ENCODE measurements at places on chromosomes 12 and 14.

GRCh38 chr12:47867495-47867941, 37.3 kb downstream of the VDR start:
- peak; percentile 62 for DNase-seq

GRCh38 chr14:96050482-96050881, 11.3 kb downstream of the C14orf132 start:
- DNase-seq: no peak

GRCh38 chr14:24226473-24226872, 5.7 kb downstream of the NEDD8 start:
- DNase-seq: no peak

- no peak for DNase-seq
Observed at GRCh38 chr12:93980711-93981110, 167.7 kb upstream of the PLXNC1 start.

DNA sequence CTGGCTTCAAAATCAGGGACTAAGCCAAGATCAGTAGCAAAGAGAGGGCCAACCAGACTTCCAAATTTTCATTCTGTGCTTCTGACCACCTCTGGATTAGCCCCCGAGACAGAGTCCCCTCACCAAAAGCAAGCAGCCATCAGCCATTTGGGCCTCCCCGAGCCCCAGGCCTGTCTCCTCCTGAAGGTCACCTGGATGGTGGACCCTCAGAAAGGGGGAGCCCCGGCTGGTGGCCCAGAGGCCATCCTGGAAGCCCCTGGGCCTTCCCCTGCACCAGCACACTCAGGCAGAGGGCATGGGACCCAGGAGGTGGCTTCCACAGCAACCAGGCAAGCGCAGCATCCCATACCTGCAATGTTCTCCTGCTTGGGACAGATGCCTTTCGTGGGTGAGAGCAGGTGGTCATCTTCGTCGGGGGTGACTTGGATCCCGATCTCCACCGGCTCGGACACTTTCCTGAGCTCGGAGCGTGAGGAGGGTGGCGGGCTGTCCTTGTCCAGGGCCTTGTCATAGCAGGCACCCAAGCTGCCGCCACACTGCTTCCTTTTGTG, 14.8 kb downstream of the BCL11B start:
- DNase-seq: no peak

DNA sequence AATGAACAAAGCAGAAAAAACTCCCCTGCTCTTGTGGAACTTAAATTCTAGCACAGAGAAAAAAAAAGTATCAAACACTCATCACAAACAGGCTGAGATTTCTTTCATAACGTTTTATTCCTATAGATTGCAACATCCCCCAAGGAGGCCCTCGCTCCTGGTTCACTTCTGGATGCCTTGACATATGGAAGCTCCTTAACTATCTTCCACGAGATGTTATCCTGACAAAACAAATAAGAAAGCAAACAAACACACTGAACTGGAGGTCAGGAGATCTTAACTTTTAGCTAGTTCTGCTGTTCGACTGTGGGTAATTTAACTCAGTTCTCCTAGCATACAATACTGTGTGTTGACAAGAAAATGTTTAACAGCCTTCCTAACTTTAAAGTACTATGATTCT, 104.8 kb downstream of the ETV6 start:
- DNase-seq: no peak

GRCh38 chr12:113820842-113821241, 145.3 kb downstream of the RBM19 start:
- no peak for DNase-seq

GRCh38 chr12:64070454-64070853, 151.6 kb downstream of the KICS2 start:
- no peak for DNase-seq

DNA sequence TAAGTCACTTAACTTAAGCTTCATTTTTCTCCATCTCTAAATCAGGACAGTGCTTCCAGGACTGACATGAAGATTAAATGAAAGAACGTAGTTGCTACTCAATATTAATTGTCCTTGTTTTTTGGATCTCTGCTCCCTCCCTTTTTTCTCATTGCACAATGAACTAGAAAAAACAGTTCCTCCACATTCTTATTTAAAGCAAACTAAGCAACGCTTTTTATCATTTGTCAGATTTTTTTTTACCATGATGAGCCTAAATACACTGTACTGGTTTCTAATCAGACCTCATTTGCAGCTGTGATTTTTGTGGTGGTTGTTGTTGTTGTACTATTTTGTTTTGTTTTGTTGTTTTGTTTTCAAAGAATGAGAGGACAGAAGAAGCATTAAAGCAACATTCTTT, 23.2 kb upstream of the PARP11 start:
- DNase-seq: no peak

DNA sequence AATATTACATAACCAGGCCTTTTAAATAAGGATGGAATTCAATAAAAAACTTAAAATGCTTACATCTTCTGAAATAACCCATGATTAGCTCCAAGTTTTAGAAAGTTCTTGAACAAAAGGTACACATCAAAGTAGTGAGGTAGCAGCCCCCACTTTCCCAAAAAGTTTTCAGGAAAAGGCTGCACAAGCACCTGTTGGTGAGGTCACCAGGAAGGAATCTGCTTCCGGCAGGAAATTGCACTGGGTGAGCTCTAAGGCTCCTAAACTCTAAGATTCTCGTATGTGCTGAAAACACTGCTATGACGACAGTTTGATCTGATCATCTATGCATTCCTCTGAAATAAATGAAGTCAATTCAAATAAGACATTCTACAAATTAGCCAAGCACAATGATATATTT, 34.3 kb upstream of the TTC7B start:
- no peak for DNase-seq

GRCh38 chr14:66426451-66426850, 59.7 kb upstream of the CCDC196 start:
- no peak for DNase-seq

GRCh38 chr14:103382376-103382775, 2.8 kb upstream of the MARK3 start:
- DNase-seq: peak; percentile 42

DNA sequence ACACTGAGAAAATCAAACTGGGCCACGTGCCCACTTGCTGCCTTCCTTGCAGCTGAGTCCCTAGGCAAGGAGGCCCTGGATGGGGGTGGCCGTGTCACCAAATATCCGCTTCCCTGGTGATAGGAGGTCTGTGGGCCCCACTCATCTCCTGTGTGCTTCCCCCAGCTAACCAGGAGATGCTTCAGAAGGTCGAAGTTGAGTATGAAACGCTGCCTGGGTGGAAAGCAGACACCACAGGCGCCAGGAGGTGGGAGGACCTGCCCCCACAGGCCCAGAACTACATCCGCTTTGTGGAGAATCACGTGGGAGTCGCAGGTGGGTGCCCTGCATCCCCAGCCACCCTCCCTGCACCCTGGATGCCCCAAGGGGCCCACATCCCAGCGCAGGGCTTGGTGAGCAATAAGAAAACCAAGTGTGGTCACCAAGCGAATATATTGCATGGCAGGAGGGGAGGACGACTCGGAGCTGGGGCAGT, 6.8 kb upstream of the SIVA1 start:
- no peak for DNase-seq

DNA sequence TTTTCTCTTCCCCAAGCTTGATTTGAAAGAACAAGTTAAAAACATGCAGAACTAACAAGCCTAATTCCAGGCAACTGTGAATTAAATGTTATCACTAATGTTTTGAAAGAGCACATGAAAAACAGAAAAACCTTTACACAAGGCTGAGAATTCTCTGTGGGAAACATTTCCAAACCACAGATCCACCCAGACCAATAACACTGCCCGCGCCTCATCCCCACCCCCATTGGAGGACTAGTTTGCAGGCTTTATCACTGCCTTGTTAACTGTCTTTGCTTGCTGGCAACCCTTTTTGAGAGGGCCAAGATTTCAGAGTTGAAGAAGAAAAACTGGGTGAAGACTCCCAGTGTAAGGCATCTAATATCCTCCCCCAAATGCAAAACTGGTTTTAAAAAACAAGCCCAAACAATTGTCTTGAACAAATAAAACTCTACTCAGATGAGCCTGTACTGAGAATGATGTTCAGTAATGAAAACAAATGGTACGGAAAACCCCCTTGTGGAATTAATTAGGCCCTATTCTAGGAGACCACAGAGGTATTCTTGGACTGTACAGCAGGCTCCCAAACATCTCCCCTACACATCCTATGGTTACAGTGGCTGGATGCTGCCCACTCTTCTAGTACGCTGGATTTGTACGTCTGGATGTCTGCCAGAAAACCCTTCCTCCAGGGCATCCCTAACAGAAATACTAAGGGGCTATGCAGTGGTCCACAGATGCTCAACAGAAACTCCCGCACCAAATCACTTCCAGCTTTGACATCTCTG, 5.8 kb downstream of the MAX start:
- DNase-seq: no peak

DNA sequence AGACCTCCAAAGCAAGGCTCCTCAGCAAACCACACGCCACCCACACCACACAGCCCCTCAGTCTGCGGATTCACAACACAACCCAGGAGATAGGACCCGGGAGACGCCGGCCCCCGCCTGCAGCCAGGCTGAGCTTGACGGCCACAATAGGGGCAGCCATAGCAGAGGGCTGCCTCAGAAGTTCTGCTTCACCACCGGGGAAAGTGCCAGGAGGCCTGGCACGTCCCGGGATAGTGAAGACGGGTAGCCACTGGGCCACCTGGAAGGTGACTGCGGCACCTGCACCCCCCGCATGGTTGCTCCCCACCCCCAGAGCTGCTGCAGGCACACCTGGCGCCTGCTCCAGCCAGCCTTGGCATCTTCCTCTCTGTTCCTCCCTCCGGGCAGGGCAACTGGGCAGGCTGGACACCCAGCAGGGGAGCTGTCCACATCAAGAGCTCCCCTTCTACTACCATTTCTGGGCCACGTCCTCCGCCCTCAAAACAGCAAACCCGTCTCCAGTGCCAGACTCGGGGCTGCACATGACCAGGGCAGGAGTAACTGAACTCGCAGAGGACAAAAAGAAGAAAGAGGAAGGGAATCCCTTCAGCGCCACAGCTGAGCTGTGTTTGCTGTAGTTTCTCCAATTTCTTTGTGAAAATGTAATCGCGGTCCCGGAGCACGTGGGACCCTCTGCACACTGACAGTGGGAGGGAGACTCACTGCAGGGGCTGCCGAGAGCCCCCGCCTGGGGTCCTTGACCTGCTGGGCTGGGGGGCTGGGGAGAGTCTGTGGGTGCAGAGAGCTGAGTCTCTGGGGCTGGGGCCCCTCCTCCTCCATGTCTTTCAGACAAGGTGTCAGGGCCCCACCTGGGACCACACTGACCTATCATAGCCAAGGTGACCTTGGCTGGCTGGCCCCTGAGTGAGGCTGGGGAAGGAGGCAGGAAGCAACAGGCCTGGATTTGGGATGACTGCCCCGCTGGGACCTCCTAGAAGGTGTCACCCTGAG, 74.2 kb upstream of the C14orf180 start:
- no peak for DNase-seq

Data from GM04504 (cell line).